ENCODE measurements at places on chromosomes 2 and 18.

- no peak overlapping the region for H3K27ac ChIP-seq
- no peak for DNase-seq
- no peaks in the 10 kb centered on the region for H3K27me3 ChIP-seq
- peaks cover 26% of the 10 kb centered on the region for H3K4me1 ChIP-seq
- no peak overlapping the region for H3K4me3 ChIP-seq
These were observed 52.6 kb downstream of the NEDD4L start for GRCh38 chr18:58096658-58097057.

DNA sequence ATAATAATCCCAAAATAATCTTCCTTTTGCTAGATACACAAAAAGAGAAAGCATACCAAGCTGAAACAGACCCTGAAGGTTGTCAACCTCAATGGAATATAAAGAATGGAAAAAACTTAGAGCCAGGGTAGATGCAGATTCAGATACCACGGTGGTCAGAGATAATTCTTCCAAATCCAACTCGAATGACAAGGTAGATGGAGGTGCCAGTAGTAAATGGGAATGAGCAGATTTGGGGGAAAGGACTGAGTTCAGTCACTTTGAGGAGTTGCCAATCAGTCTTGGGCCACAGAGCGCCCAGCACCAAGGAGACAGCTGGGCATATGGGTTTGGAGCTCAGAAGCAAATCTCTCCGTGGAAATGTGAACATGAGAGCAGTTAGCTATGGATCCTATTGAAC, 3.4 kb upstream of the CHMP1B start:
- no peaks in the 10 kb centered on the region for H3K27me3 ChIP-seq
- H3K27ac ChIP-seq: no peak overlapping the region
- H3K4me1 ChIP-seq: peaks cover 21% of the 10 kb centered on the region
- H3K4me3 ChIP-seq: no peak overlapping the region
- no peaks in the 10 kb centered on the region for H3K36me3 ChIP-seq

DNA sequence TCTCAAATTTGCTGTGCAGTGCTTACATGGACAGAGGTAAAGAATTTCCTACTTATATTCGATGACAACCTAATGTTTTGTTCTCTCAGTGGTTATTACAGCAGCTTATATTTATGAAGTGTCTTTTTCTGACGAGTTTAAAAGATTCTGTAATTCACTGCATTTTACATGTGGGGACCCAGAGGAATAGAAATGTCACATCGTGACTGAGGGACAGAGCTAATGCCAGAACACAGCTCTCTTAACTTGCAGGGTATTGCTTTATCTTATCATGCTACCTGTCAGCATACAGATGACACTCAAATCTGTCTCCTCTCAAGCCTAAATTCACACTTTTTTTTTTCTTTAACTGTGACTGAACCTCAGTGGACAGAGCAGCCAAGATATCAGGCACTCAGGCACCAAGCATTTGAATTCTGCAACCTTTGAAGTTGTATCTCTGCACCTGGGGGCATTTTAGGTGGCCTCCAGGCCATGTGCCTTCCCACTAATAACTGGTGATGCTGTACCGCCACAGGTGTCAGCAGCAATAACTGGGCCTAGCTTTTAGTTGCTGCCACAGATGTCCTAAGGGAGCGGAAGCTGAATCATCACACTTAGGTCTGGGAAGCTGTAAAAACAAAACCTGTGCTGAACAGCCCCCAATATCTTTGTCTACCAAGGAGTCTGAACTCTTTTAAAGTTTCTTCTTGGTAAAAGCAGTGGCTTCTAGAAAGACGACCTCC, 315.8 kb upstream of the NRP2 start:
- no peaks in the 10 kb centered on the region for H3K36me3 ChIP-seq
- no peak overlapping the region for H3K4me3 ChIP-seq
- H3K4me1 ChIP-seq: no peaks in the 10 kb centered on the region
- no peak for DNase-seq
- no peaks in the 10 kb centered on the region for H3K27me3 ChIP-seq

GRCh38 chr18:78074400-78075020, 824.9 kb downstream of the GALR1 start:
- H3K27me3 ChIP-seq: no peaks in the 10 kb centered on the region
- H3K27ac ChIP-seq: no peak overlapping the region
- no peak overlapping the region for H3K4me3 ChIP-seq
- peaks cover 6% of the 10 kb centered on the region for H3K4me1 ChIP-seq

GRCh38 chr18:53918091-53918490, 306.4 kb downstream of the MBD2 start:
- H3K27ac ChIP-seq: no peak overlapping the region
- no peaks in the 10 kb centered on the region for H3K36me3 ChIP-seq
- no peaks in the 10 kb centered on the region for H3K27me3 ChIP-seq
- no peak for DNase-seq

- H3K4me1 ChIP-seq: peaks cover 22% of the 10 kb centered on the region
- no peaks in the 10 kb centered on the region for H3K36me3 ChIP-seq
- peak; percentile 40 for DNase-seq
- peak overlapping the region; percentile 94 for H3K27ac ChIP-seq
- H3K27me3 ChIP-seq: no peaks in the 10 kb centered on the region
These were observed 856 bp downstream of the ACAA2 start for GRCh38 chr18:49812286-49813068.

DNA sequence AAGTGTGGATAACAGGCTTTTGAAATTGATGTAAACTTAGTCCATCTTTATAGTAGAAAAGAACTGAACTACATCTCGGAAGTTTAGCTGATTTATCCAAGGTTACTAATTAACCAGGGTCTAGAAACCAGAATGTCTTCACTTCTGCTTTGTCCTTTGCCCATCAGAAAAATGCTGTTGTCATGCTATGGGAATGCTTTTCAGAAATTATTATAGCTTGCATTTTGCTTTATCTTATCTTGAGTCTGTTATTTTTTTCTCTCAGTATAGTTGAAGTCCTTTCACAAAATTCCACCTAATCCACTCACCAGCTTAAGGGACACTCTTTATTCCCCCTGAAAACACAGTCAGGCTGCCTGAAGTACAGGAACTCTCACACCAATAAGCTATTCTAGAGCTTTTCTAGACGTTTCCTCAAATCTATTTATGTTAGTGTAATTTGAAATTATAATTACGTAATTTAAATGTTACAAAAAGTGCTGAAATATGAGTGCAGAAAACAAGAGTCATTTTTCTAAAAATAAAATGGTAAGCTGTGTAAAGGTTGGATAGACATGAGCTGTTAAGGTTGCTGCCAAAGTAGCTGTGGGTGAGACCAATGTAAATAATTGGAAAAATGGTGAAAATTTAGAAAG, 456.3 kb downstream of the TGIF1 start:
- no peaks in the 10 kb centered on the region for H3K27me3 ChIP-seq
- no peak overlapping the region for H3K4me3 ChIP-seq
- DNase-seq: no peak

DNA sequence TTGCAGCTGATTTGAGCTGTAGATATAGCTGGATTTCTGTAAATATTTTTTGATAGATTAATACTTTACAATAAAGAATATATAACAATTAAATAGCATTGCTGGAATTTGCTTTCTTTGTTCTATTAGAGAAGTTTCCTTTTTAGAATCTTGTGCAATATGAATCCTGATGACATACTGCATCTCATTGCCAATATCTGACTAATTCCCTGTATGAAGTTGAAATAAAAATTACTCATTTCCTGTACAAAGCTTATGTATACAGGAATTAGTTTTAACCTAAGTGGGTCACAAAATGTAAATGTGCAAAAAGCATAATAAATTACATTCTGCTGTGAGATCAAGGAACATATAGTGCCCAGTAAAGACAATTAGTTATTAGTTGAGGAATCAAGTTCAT, 72.8 kb upstream of the TMEFF2 start:
- DNase-seq: peak; percentile 9
- H3K27ac ChIP-seq: no peak overlapping the region
- no peaks in the 10 kb centered on the region for H3K27me3 ChIP-seq
- no peaks in the 10 kb centered on the region for H3K36me3 ChIP-seq

- no peak for DNase-seq
- H3K27ac ChIP-seq: no peak overlapping the region
- no peaks in the 10 kb centered on the region for H3K27me3 ChIP-seq
- peaks cover 5% of the 10 kb centered on the region for H3K36me3 ChIP-seq
- no peak overlapping the region for H3K4me3 ChIP-seq
These were observed 49.0 kb upstream of the TWSG1 start for GRCh38 chr18:9285604-9286003.
